Right forelimb (tissue), 1 donor: ENCODE measurements at places on chromosomes 6 and 20.
A peak's percentile ranks its signal among the peaks of the same experiment; 100 is the strongest.

- no peak for DNase-seq
Observed at GRCh38 chr6:11085758-11086435, 7.7 kb upstream of the SMIM13 start.

DNA sequence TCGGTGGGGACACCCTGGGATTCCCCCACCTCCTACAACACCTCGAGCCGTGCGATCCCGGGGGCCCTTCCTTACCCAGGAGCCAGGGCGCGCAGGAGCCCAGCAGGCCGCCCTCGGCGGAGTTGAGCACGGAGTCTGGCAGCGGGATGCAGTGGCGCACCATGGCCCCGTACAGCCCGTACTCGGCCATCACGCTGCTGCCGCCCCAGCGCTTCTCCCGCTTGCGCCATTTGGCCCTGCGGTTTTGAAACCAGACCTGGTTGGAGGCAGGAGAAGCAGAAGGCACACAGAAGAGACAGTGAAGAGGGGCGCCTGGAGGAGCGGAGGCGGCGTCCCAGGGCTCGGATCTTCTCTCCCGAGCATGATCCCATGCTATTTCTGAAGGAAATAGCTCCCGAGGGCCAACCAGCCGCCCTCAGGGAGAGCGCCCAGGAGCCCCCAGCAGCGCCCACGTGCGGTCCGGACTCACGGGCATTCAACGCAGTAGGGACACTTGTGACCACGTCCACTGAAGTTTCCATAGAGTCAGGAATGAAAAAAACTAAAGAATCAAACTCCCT is 4.3 kb downstream of the VSX1 start:
- no peak for DNase-seq

DNA sequence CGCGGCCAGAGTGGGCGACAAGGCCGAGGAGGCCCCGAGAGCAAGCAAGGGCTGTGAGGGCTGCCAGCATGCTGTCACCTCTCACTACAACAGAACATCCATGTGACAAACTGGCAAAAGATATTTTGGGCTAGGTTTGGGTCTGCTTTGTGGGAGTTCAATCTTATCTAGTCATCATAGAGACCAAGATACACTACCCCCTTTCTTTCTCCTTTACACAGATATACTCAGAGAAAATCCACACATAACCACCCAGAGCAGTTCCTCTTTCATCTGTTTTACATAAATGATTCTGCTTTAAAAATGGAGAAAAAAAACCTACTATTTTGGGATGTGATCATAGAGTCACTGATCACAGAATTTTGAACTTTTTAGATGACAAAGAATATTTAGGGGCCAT is 16.8 kb downstream of the SOX4 start:
- no peak for DNase-seq

DNA sequence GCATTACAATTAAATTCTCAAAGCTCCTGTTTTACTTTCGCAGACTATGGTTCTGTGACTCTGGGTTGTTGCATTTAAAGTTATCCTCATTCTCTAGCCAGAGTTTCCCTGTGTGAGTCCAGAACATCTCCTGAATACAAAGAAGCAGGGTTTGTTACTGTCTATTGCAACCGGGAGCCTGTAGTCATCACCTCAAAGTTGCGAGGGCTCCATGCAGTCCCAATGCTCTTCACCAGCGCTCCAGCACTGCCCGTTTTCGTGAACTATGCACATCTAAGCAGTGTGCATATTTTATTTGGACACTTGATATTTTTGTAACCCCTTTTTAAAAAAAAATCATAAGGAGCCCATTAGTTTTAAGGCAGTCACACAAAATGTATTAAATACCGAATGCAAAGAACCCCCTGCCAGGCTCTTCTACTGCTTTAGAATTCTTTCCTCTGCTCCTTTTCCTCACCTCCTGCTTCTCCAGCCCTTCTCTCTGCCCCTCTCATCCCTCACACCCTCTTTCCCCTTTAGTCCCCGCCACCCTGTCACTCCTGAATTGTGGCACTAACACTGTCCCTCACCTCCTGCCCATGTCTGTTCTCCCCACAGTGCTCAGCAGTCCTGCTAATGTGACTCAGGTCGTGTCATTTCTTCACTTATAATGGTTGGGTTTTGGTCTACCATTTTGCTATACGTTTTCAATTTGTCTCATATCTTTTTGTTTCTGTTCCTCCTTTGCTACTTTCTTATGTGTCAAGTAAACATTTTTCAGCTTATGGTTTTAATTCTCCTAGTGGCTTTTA is 1.1 kb upstream of the HLA-C start:
- no peak for DNase-seq

- DNase-seq: no peak
Observed at GRCh38 chr20:11103866-11104265, 430.1 kb upstream of the JAG1 start.

DNA sequence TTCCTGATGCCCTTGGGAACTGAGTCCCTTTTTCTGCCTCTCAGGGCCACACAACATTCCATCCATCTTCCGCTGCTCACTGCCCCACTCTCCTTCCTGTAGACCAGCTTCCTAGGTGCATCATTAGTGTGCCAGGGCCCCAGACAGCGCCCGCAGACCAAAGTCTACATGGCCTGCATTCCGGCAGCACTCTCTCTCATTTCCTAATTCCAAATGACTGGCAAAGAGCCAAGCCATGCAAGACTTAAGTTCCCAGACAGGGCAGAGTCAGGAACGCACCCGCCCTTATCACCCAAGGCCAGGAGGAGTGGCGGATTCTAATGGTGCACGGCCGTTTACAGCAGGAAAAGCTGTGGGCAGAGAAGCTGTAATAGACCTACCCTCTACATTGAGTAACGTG is 159.8 kb upstream of the ARID1B start:
- DNase-seq: no peak

GRCh38 chr6:159012201-159012600 is 12.2 kb upstream of the RSPH3 start:
- no peak for DNase-seq

- DNase-seq: no peak
Observed at GRCh38 chr6:53496797-53497375, 48.0 kb downstream of the GCLC start.

- no peak for DNase-seq
Observed at GRCh38 chr20:41006126-41006935, 22.3 kb upstream of the TOP1 start.

- no peak for DNase-seq
Observed at GRCh38 chr6:42368181-42368580, 83.5 kb downstream of the TRERF1 start.

DNA sequence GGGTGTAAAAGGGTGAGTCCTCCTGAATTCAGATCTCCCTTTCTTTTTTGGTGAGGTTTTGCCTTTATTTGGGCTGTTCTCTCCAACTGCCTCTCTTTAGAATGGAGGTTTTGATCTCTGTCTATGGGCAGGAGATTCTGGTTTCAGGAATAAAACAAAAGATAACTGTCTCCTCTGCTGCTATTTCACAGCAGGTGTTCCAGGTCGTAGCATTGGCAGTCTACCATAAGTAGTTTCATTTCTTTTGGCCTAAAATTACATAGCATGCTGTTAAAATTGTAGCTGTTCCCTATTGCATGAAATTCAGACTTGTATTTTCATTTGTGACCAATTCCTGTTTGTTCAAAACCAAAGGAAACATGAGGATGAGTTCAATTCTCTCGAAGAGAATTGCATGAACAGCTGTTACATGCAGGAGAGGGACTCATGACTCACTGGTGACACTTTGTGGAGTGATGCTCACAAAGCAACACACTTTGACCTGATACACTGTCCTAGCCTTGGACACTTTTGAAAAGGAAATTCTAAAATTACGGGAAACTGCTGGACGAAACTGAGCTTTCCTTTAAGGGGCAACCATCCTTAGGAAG is 76.8 kb upstream of the SIRPG start:
- no peak for DNase-seq

- DNase-seq: peak; percentile 48
Observed at GRCh38 chr6:156686301-156686994, 90.7 kb upstream of the ARID1B start.

GRCh38 chr6:32196682-32197616 is 4.5 kb upstream of the GPSM3 start:
- no peak for DNase-seq

- DNase-seq: no peak
Observed at GRCh38 chr6:152859225-152859624, 108.6 kb downstream of the VIP start.

GRCh38 chr6:152975204-152975915 is 7.5 kb downstream of the FBXO5 start:
- DNase-seq: no peak

- no peak for DNase-seq
Observed at GRCh38 chr6:7566617-7567173, 23.3 kb upstream of the SNRNP48 start.

DNA sequence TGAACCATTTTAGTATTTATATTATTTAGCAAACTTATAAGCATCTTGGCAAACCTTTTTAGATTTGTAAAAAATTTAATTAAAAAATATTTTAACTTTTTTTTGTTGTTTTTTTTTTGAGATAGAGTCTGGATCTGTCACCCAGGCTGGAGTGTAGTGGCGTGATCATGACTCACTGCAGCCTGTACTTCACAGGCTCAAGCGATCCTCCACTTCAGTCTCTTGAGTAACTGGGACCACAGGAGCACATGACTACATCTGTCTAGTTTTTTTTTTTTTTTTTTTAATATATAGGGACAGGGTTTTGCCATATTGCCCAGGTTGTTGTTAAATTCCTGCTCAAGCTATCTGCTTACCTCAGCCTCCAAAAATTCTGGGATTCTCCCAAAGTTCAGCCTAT is 161.1 kb downstream of the EYS start:
- no peak for DNase-seq

- DNase-seq: no peak
Observed at GRCh38 chr6:1042583-1043457, 269.1 kb upstream of the FOXQ1 start.

DNA sequence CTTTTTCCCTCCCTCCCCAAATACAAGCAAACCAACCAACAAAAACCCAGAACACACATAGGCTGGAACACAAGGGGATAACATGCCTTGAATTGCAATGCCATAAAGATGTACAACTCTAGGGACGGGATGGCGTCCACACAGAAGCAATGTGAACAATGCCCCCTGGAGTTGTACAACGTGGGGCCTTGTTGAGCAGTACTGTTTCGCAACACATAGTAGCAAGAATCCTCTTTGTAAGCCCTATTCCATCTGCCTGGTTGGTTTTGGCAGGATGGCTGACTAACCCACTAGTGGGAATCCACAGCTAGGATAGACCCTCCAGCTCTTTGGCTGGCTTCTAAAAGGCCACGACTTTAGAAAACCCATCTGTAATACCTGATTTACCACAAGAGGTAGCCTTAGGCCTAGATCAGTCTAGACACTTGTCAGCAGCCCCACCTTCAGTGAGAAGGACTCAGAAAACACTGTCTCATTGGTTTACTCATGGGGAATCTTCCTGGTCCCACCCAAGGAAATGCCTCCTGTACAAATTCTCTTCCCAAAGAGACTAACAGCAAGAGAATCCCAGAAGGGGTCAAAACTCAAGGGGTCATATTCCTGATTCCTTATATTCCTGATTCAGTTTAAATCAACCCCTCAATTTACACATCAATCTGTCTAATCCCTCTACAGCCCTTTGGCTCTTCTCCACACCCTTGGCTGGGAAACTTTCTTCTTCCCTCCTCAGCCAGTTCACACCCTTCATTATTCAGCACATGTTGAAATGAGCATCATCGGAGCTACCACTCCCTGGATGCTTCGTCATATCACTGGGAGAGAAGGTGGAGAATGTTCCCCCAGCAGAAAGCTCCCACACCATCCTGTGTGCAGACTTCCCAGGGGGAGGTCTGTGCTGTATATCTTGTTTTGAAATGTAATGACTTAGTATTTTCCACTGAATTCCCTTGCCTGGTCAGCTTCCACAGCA is 622.4 kb upstream of the FLRT3 start:
- DNase-seq: no peak

- DNase-seq: no peak
Observed at GRCh38 chr20:54633374-54634355, 158.3 kb downstream of the DOK5 start.

- DNase-seq: no peak
Observed at GRCh38 chr6:63567966-63568365, 4.3 kb upstream of the LOC128125822 start.

DNA sequence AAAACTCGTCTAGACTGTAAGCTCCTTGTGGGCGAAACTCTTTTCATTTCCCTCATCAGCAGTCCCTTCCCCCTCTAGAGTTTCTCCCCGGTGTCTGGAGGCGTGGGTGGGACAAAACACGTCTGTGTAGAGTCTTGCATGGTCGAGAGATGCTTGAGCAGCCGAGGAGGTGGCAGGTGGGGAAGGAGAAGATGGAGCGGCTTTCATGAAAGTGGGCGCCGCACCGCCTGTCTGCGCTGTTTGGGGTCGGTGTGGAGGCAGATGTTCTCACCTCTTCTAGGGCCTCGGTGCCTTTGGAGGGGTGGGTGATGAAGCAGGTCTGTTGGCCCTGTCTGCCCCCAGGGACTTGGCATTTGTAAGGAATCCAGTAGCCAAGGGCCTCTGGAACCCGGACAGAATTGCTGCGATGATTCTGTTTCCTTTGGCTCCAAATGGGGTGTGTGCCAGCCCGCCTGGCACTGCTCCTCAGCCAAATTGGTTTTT is 1.2 kb downstream of the BRPF3 start:
- no peak for DNase-seq

DNA sequence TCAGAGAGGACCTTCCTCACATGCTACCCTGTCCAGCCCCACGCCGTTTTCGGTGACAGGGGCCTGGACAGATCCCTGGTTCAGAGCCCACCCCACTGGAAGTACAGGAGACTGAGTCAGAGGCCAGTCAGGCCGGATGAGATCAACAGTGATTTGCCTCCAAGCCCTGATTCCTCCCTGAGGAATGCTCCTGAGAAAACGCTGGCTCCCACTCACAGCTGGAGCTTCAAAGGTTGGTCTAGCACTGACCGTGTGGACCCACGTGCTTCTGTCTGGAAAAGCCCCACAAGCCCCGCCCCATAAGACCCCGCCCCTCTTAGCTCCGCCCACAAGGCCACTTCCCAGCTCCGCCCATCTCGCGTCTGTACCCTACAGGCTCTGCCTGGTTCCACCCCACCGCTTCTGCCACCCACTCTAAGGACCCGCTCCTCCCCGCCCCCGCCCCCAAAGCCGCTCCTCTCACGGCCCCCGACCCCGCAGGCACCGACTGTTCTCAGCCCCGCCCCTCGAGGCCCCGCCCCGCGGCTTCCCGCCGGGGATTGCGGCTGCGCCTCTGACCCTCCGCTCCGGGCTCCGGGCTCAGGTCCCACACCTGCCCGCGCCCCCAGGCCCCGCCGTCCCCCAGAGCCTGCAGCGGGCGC is 64.9 kb upstream of the BHLHE23 start:
- DNase-seq: no peak

- DNase-seq: no peak
Observed at GRCh38 chr6:74451953-74452352, 753.9 kb downstream of the COL12A1 start.

- no peak for DNase-seq
Observed at GRCh38 chr6:3523966-3524365, 67.1 kb upstream of the SLC22A23 start.

- DNase-seq: no peak
Observed at GRCh38 chr6:150156460-150156859, 13.6 kb downstream of the PPP1R14C start.

- DNase-seq: no peak
Observed at GRCh38 chr20:50146214-50146613, 7.3 kb downstream of the PEDS1 start.

- DNase-seq: no peak
Observed at GRCh38 chr6:1662534-1662933, 52.8 kb downstream of the FOXC1 start.
